Pancreas (tissue), 10 donors: ENCODE measurements at places on chromosomes 12 and 14. TPM values are rescaled to one million over a fixed set of nuclear protein-coding genes. Genes with fewer than 3 reads are reported as not detected.

The TUBA1C gene
- 47.0 TPM for polyA plus RNA-seq

The SLC38A1 gene
- polyA plus RNA-seq, result 6.7 TPM

The CFAP54 gene
- 0.02 TPM for polyA plus RNA-seq

The OAS1 gene
- polyA plus RNA-seq, result 3.0 TPM

The PLEKHA5 gene
- polyA plus RNA-seq, result 10.3 TPM

The GPR65 gene
- 0.19 TPM for polyA plus RNA-seq

The CCDC196 gene
- not detected for polyA plus RNA-seq

The GPR68 gene
- 0.23 TPM for polyA plus RNA-seq

The RSRC2 gene
- 38.2 TPM for polyA plus RNA-seq

The DPPA3 gene
- not detected for polyA plus RNA-seq

The SCN8A gene
- polyA plus RNA-seq, result 2.6 TPM

GRCh38 chr12:99824900-99825542 is 159.7 kb downstream of the ANKS1B start:
- H3K36me3 ChIP-seq, result no peaks in the 10 kb centered on the region
- H3K27ac ChIP-seq, result no peak overlapping the region
- H3K4me3 ChIP-seq, result no peak overlapping the region
- DNase-seq, result no peak

- no peaks in the 10 kb centered on the region for H3K27me3 ChIP-seq
- peaks cover 6% of the 10 kb centered on the region for H3K4me1 ChIP-seq
- H3K4me3 ChIP-seq, result no peak overlapping the region
- DNase-seq, result no peak
- H3K27ac ChIP-seq, result no peak overlapping the region
- no peaks in the 10 kb centered on the region for H3K36me3 ChIP-seq
These were observed 16.5 kb downstream of the ITPK1 start for GRCh38 chr14:93099196-93099595.

GRCh38 chr14:81330619-81331122 is 69.5 kb downstream of the STON2 start:
- no peaks in the 10 kb centered on the region for H3K4me1 ChIP-seq
- H3K36me3 ChIP-seq, result no peaks in the 10 kb centered on the region
- no peak for DNase-seq
- H3K4me3 ChIP-seq, result no peak overlapping the region
- no peak overlapping the region for H3K27ac ChIP-seq

DNA sequence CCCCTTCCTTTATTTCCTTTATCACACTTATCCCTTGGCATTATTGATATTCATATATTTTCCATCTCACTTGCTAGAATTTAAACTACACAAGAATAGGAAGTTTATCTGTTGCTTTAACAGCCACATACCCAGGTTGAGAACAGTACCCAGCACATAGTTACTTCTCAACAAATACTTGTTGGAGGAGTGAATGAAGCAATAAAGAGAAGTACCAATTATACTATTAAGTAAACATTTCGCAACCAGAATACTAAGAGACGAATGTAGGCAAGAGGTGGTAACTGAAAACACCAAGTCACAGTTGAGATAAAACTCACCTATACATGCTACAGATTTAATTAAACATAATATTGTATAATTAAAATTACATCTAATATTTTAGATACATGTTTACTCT is 110.9 kb downstream of the FSCB start:
- H3K36me3 ChIP-seq, result no peaks in the 10 kb centered on the region
- no peak for DNase-seq
- H3K4me1 ChIP-seq, result no peaks in the 10 kb centered on the region
- no peaks in the 10 kb centered on the region for H3K27me3 ChIP-seq
- H3K4me3 ChIP-seq, result no peak overlapping the region

GRCh38 chr14:50734950-50735695 is 67.0 kb upstream of the SAV1 start:
- H3K27ac ChIP-seq, result peak overlapping the region; percentile 15
- H3K27me3 ChIP-seq, result no peaks in the 10 kb centered on the region
- H3K4me1 ChIP-seq, result no peaks in the 10 kb centered on the region
- no peak for DNase-seq

GRCh38 chr12:63400318-63400717 is 249.3 kb upstream of the AVPR1A start:
- no peaks in the 10 kb centered on the region for H3K4me1 ChIP-seq
- H3K27ac ChIP-seq, result no peak overlapping the region
- no peak for DNase-seq
- H3K27me3 ChIP-seq, result no peaks in the 10 kb centered on the region

GRCh38 chr12:54859502-54859901 is 5.2 kb downstream of the MUCL1 start:
- no peak overlapping the region for H3K4me3 ChIP-seq
- H3K27me3 ChIP-seq, result no peaks in the 10 kb centered on the region
- no peaks in the 10 kb centered on the region for H3K4me1 ChIP-seq
- DNase-seq, result no peak
- no peaks in the 10 kb centered on the region for H3K36me3 ChIP-seq
- no peak overlapping the region for H3K27ac ChIP-seq

- H3K4me1 ChIP-seq, result no peaks in the 10 kb centered on the region
- H3K27ac ChIP-seq, result no peak overlapping the region
- no peaks in the 10 kb centered on the region for H3K36me3 ChIP-seq
These were observed 89.9 kb downstream of the OTOGL start for GRCh38 chr12:80189241-80189640.

DNA sequence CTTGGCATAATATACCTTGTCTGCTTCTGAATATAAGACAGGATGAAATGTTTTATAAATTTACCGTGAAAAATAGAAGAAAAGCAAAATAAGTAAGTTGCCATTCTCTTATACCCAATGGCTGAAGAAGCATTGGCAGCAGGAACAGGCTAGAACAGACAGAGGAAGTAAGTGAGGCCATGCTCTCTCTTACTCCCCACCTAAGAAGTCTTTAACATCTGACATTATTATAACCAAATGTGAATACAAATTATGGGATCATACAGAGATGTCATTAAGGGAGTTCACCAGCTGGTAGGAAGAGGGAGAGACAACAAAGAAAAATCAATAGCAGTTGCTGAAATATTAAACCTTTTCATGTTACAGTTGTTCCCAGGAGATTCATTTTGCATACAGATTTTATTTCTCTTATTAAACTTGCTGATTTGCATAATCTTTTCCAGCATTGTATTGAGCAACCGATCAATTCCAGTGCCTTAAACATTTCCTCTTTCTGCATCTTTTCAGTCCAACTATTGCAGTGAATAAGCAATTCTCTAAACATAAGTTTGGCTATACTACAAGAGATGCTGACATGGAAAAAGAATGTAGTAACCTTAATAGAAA is 270.6 kb downstream of the SLC6A15 start:
- H3K27ac ChIP-seq, result no peak overlapping the region
- H3K4me1 ChIP-seq, result no peaks in the 10 kb centered on the region
- H3K27me3 ChIP-seq, result no peaks in the 10 kb centered on the region
- H3K36me3 ChIP-seq, result no peaks in the 10 kb centered on the region
- DNase-seq, result no peak
- H3K4me3 ChIP-seq, result no peak overlapping the region

GRCh38 chr14:73762375-73762822 is 48.2 kb upstream of the PNMA1 start:
- peak overlapping the region; percentile 44 for H3K27ac ChIP-seq
- peaks cover 52% of the 10 kb centered on the region for H3K4me1 ChIP-seq
- no peak overlapping the region for H3K4me3 ChIP-seq
- no peak for DNase-seq
- H3K27me3 ChIP-seq, result no peaks in the 10 kb centered on the region

GRCh38 chr12:2955888-2956287 is 3.3 kb upstream of the TEAD4 start:
- no peaks in the 10 kb centered on the region for H3K36me3 ChIP-seq
- H3K27me3 ChIP-seq, result no peaks in the 10 kb centered on the region
- H3K4me3 ChIP-seq, result no peak overlapping the region

- no peaks in the 10 kb centered on the region for H3K36me3 ChIP-seq
- H3K4me3 ChIP-seq, result no peak overlapping the region
- no peak for DNase-seq
- peaks cover 12% of the 10 kb centered on the region for H3K4me1 ChIP-seq
These were observed 42.9 kb downstream of the TRIP11 start for GRCh38 chr14:91996948-91997371.

GRCh38 chr14:63361790-63362189 is 43.1 kb upstream of the GPHB5 start:
- H3K4me3 ChIP-seq, result no peak overlapping the region
- H3K27ac ChIP-seq, result no peak overlapping the region
- DNase-seq, result no peak
- no peaks in the 10 kb centered on the region for H3K36me3 ChIP-seq
- no peaks in the 10 kb centered on the region for H3K27me3 ChIP-seq

DNA sequence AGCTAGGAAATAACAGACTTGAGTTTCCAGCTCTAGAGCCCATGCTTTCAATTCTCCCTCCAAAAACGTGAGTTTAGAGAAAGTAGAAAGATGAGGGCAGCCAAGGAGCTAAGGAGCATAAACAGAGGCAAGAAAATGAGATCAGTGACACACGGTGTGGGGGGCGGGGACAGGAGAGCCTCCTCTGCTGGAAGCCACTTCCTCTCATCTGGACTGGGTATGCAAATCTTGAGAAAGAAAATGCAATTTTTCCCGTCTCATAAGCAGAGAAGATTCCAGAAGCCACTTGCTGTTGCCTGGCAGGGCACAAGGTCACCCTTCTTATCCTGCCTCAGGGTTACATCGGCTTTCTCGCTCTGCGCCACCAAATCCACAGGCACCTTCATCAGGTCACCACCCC is 6.0 kb downstream of the OR10P1 start:
- H3K27me3 ChIP-seq, result no peaks in the 10 kb centered on the region
- H3K4me3 ChIP-seq, result no peak overlapping the region
- H3K27ac ChIP-seq, result no peak overlapping the region
- no peak for DNase-seq

DNA sequence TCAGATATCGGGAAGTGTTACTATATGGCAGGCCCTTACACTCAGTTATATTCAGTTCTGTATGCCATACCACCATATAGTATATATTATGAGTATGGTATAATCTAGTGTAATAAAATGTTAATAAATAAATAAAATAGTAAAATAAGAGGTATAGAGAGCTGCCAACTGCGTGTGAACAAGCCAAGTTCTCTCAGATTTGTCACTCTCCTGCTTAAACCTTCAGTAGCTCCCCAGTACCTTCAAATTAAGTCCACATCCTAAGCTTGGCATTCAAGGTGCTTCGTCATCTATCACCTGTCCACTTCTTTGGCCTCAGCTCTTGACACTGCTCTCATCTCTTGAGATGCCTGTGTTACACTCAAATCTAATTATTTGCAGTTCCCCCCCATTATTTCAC is 12.8 kb upstream of the CREBL2 start:
- DNase-seq, result no peak
- no peaks in the 10 kb centered on the region for H3K27me3 ChIP-seq
- no peaks in the 10 kb centered on the region for H3K36me3 ChIP-seq
- H3K27ac ChIP-seq, result no peak overlapping the region
- no peak overlapping the region for H3K4me3 ChIP-seq

DNA sequence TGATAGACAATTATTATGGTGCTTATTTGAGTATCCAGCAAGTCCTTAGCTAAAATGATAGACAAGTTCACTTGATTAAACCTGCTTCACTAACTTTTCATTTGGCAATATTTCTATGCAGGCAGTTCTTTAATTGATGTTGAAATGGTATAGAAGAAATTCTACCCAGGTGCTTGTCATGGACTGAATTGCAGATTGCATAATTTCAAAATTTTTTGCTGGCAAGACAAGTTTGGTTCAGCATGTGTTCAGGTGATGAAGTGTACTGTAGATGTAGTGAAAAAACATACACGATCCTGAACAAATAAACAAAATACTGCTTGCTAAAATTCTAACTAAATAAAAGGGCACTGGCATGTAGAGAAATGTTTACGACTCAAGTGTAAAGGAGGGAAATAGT is 189.0 kb downstream of the FOXA1 start:
- H3K27me3 ChIP-seq, result no peaks in the 10 kb centered on the region
- H3K4me3 ChIP-seq, result no peak overlapping the region
- H3K27ac ChIP-seq, result no peak overlapping the region
- no peak for DNase-seq
- H3K36me3 ChIP-seq, result no peaks in the 10 kb centered on the region

DNA sequence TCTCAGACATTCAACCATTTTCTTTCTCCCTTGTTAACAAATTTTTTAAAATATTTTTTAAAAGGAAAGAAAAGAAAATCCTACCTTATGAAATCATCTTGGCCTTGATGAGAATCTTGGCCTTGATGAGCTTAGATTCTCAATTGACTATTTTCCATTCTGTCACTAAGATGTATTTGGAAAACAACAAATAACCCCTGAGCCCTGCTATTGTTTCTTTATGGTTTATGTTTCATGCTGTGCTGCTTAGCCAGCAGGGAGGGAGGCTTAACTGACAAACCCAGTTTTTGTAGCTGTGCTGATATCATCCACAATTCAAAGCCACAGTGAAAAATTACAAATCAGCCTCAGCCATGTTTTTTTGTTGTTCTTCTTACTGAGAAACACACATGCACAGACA is 404.1 kb downstream of the RAD51B start:
- H3K4me1 ChIP-seq, result no peaks in the 10 kb centered on the region
- no peak for DNase-seq
- no peak overlapping the region for H3K27ac ChIP-seq
- H3K36me3 ChIP-seq, result no peaks in the 10 kb centered on the region
- H3K4me3 ChIP-seq, result no peak overlapping the region
